PC-9 (cell line): ENCODE measurements at places on chromosomes 6 and 20. TPM values are rescaled to one million over a fixed set of nuclear protein-coding genes. Genes with fewer than 3 reads are reported as not detected.

DNA sequence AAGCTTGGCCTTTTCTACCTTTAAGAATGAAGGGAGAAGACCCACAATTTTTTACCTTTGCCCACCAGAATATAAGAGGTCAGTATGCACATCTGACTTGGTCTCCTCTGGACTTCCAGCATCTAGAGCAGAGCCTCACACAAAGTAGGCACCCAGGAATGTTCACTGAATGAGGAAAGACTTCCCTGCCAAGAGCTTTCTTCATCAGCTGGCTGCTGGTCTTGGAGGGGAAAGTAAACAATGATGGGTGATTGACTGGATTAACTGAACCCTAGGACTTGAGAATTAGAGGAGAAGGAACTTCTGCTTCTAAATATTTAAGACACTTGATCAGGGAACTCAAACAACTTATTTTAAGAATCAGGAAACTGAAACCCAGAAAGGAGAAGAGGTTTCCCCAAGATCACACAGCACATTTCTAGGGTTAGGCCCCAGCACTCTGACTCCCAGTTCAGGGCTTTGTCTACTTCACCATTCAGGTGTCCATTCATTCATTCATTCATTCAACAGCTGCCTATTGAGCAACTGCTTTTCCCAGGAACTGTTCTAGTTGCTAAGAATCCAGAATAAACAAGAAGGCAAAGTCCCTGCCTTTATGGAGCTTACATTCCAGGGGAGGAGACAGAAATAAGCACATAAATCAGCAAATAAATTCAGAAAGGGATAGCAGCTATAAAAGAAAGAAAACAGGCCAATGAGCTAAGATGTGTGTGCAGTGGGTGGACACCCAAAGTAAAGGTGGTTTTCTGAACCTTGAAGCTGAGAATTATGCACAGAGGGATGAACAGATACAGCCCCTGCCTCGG, 216.9 kb upstream of the LRFN2 start:
- no peak for DNase-seq

GRCh38 chr20:3733119-3733995, 872 bp downstream of the HSPA12B start:
- no peak for DNase-seq

GRCh38 chr20:49104365-49104648, 58.2 kb downstream of the CSE1L start:
- DNase-seq: no peak

- DNase-seq: no peak
Measured at GRCh38 chr6:21138336-21139069, 455.0 kb upstream of the SOX4 start.

GRCh38 chr20:15162079-15162647, 824.8 kb upstream of the FLRT3 start:
- DNase-seq: no peak

DNA sequence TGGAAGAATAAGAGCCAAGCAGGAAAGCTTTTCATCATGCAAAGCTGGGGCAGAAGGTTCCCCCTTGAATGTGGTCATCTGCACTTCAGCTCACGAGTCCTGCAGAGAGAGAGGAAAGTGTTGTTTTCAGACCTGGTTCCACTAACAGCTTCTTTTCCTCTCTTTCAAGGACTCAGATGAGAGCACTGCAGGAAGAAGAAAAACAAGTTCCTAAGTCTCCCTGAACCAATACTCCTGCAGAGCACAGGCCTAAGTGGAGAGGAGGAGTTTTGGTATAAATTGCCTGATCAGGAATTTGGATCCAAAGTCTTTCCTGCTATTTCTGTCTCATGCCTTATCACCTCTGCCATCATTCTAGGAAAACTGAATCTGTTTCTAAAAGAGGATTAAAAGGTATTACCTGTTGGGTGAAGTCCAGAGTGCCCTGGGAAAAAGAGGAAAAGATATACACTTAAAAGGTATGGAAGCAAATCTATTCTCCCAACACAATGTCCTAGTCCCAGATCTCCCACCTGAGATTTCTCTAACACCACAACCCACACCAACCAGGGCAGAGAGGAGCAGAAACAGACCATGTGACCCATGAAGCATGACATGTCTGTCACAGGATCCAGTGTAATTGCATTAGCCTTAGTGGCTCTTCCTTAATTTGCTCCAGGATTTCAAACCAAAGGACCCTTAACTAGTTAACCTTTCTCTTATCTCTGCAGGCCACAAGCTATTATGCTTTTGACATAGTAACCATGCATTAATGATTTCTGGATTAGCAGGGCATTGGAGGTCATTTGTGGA, 12.2 kb downstream of the HLA-DRB5 start:
- no peak for DNase-seq

DNA sequence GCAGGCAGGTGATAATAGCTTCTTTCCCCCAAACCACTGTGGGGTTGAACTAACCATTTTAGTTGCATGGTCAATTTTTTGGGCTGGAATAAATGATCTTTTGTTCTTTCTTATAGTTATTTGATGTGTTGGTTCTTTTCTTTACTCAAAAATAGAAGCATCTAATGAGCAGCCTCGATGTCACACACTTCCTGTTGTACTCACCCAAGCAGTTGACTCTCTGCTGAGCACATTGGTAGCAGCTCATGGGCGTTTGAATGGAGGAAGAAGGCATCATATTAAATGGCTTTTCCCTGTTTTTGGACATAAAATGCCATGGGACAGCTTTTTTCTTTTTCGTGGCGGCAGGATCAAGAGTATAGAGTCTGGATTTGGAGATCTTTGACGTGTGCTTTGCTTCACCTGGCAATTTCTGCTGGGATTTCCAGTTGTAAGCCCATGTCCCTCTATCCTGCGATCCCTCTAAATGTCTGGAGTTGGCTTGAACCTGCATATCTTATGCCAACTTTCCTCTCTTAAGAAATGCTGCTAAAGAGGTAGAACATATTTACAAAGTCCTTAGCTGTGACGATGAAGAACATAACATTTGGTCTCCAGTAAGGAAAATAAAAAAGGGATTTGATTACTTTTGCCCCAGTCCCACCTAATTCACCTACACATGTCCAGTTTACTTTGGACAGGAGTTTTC, 268.3 kb downstream of the PRL start:
- no peak for DNase-seq

DNA sequence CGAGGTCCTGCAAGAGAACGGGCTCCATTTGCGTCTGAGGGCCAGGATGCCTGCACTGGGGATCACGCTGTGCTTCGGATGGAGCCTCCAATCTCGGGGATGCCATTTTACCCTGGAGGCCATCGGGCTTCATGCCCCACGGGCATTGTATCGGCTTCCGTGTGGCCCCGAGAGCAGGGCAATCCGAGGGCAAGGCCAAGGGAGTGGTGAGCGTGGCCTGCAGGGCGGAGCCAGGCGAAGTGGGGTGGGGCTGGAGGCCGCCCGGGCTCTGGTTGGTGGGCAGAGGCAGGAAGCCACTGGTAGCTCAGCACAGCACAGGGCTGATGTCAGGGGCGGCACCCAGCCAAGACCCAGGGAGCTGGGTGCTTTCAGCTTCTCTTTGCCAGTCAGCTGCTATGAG, 57.5 kb upstream of the BHLHE23 start:
- peak; percentile 35 for DNase-seq

DNA sequence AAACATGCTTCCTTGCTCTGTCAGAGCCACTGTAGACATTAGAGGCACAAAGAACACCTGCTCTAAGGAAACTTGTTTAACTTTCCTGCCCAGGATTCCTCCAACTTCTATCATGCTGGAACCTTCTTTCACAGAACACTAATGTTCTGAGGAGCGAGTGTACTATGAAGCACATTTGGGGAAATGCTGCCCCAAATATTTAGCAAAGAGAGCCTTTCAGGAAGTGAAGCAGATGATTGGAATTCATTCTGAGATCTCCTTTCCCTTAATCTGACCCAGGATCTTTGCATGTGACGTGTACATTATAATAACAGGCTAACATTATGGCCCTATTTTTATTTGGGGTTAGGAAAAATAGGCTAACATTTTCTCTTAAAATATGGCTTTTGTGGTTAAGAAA, 21.0 kb upstream of the FYN start:
- DNase-seq: no peak

DNA sequence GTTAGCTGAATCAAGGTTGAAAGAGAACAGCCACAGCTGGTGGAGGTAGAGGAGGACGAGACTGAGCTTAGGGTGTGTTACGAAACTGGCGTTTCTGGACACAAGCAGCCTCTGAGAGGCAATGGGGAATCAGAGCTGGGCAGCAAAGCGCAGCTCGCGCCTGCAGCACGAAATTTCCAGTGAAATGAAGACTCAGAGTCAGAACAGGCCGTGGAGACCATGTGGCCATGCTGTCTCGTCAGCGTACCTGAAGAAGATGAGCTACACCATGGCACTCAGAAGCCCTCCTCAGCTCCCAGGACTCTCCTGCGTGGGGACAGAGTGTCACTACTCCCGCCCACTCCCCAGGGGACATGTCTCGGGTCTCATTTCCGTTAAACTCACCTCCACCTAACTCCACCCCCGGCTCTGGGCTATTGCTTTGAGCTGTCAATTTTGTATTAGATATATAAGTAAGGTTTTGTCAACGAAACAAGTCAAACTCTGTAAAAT, 256.9 kb downstream of the ERMARD start:
- no peak for DNase-seq

GRCh38 chr6:119957195-119957594, 607.6 kb upstream of the MAN1A1 start:
- no peak for DNase-seq

DNA sequence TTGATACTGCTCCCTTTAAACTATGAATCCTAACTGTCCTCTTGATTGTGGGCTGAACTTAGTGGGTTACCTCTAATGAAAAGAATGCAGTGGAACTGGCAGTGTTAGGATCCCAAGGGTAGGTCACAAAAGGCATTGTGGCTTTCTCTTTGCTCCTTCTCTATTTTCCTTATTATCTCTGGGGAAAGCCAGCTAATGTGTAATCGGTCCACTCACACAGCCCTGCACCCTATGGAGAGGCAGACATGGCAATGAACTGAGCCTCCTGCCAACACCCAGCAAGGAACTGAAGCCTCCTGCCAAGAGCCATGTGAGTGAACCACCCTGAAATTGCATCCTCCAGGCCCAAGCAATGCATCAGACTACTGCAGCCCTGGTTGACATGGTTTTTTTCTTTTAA, 24.6 kb upstream of the ZNF133 start:
- peak; percentile 80 for DNase-seq

DNA sequence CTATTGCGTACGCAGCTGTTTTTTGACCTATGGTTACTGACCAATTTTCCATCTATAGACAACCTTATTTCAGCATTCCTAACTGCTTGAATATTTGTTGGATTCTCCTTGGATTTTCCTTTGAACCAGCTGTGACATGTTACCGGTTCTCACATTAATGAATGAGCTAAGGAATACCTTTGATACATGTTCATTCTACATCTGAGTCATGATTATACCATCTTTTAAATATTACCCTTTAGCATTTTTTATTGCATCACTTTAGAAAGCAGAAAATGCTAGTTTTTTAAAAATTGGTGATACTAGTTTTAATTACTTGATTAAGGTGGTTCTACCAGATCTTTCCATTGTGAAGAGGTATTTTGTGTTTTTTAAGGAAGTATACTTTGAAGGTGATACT, 1.9 kb upstream of the IGF2R start:
- DNase-seq: no peak

GRCh38 chr6:8383584-8383983, 51.8 kb downstream of the SLC35B3 start:
- no peak for DNase-seq

- DNase-seq: no peak
Measured at GRCh38 chr6:13447949-13448724, 39.3 kb downstream of the GFOD1 start.

GRCh38 chr6:22249711-22250350, 47.0 kb downstream of the PRL start:
- DNase-seq: no peak

DNA sequence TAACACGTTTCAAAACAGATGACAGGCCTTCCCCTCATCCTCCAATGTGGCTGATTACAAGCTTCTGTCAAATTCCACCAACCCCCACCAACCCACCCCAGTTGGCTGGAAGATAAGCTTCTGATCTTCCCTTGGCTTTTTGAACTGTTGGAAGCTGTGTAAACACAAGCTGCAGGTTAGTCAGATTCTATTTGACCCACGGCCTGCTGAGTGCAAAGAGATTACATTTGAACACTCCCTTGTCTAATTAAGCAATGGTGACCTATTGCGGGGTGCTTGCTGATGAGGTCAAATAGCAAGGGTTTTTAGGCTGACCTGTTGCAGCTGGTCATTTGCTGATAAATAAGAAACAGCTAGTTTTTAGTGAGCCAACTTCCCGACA, 379.7 kb downstream of the BMP2 start:
- no peak for DNase-seq

DNA sequence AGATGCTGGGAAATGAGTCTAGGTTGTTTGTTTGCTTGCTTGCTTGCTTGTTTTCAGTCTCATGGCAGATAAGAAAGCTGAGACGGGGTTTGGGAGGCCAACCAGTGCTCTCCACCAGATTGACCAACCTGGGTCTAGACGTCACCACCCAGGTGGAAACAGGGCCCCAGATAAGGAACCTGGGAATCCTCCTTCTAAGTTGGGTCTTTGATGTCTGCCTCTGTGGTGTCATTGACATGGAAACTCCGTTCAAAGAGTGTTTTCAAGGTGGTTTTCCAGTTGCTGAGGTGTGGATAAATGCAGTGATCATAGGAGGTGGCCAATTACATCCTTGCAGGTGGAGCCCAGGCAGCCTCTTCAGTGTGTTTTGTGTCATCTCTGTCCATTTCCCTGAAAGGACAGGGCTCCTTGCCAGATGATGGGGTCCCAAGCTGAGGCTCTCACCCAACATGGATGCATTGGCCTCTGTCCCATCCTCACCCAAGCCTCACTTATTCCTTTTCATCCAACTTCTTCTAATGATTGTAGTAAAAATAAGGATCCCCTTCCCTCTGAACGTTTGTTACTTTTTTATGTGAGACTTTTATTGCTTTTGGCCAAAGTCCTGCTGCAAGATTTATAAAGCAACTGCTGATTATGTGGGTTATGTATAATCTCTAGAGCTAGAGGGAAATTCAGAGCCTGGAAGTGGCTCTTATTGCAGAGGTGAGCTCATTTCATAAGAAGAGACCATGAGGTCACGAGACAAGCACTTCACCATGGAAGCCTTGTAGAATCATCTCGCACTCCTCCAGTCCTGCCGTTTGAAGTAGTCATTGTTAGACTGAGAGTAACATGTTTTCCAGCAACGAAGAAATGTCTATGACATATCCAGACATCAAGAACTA, 32.0 kb upstream of the SYNDIG1 start:
- DNase-seq: no peak

DNA sequence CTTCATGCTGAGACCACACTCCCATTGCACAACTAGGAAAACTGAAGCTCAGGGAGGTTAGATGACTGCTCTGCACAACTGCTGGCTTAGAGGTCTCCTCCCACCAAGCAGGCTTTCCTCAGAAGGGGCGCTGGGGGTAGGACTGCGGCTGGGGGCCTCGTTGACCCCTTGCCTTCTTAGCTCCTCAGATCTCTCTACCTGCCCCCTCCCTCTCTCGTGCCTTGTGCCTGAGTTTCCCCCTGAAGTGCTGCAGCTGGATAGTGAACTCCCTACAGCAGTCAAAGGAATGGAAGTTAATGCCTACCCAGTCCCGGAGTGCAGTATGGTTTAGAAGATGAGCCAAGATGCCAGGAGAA, 149.8 kb downstream of the GRM4 start:
- no peak for DNase-seq

SCUBE3 gene
- total RNA-seq: 0.10 and 0.17 TPM in 2 replicates

UQCC2 gene
- 71.2 and 72.9 TPM in 2 replicates for total RNA-seq

EGFL8 gene
- 23.3 and 26.0 TPM in 2 replicates for total RNA-seq

ELOVL4 gene
- not detected in 2 replicates for total RNA-seq

SEL1L2 gene
- total RNA-seq: not detected in 2 replicates

SLC32A1 gene
- total RNA-seq: not detected in 2 replicates

RAET1L gene
- total RNA-seq: 1.2 and 2.8 TPM in 2 replicates
